ENCODE measurements at places on chromosomes 4 and X.

DNA sequence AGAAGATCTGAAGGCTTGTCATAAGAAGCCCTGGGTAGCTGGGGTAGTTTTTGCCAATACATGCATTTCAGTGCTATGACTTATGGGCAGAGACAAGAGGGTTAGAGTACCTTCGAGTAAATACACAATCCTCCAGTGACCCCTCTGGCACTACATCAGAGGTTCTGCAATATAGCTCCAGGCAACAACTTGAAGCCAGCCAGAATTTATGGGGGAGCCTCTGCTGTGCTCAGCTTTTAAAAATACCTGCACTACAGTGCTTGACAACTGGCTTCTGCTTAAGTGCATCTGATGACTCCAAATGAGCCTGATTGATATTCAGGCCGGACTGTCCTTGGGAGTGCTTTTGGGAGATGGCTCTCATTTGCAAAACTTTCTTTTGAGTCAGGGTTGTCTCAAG lies 44.9 kb upstream of the SMAD1 start:
- DNase-seq = no peak

DNA sequence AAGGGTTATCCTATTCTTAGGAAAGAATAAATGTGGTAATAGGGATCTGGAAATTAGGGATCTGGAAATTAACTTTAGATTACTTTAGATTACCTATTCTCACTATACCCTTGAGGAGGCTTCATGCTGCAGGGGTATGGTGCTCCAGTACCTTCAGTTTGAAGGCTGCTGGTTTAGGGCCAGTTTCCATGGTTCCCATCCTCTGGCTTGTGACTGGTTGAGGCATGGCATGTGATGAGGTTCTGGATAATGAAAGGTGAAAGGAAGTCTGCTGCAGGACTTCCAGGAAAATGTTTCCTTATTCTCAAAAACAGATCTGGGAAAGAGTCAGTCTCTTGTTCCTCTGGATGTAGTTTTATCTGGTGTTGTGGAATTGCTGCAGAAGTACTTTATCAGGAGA lies 25.9 kb downstream of the FRAS1 start:
- no peak for DNase-seq

GRCh38 chr4:158667651-158668198 lies 4.0 kb downstream of the C4orf46 start:
- peak; percentile 76 for DNase-seq

DNA sequence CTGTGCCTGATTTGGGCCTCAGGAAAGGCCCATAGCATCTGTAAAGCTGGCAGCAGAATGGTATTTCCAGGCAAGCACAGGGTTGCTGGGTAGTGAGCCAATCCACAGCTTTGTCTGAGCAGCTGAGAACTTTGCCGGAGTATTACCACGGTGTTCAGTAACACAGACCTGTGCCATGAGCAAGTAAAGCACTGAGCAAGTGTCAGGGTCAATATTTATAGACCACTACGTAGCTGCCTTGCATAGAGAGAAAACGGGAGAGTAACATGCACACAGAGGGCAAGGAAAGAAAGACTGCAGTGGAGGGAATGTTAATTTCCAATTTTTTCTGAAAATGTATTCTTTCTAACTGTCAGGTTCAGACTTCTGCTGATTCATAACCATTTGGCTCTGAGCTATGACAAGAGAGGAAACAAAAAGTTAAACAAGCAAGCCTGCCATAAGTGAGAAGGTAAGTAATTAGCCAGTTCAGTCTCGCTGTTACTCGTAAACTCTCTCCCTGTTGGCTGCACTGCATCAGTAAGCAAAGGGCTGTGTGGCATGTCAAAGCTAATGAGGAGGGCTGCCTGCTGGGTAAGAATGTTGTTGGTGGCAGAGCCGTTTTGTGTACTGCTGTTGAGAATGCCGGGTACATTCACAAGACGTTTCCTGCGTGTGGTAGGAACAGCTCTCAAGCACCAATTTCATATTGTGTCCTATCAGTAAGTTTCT lies 238.1 kb downstream of the BMPR1B start:
- DNase-seq = no peak

- DNase-seq = no peak
Measured at GRCh38 chrX:133175605-133176004, 42.5 kb downstream of the TFDP3 start.

GRCh38 chrX:103475381-103475780 lies 43.9 kb downstream of the RAB40A start:
- no peak for DNase-seq

DNA sequence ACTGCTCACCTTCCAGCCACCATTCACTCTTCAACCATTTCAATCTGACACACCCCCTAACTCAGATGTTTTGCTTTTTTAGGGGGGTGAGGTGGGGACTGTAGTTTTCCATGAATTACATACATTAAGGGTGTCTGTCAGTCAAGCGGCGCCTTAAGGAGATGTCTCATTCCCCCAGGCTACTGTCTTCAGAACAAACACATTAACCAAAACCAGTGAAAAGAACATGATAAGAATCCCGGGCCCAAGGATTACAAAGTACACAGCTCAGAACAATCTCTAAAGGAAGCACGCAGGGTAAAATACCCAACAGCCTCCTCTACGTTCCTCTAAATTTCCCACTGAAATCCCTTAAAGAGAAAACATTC lies 62.5 kb upstream of the IRF2 start:
- no peak for DNase-seq

DNA sequence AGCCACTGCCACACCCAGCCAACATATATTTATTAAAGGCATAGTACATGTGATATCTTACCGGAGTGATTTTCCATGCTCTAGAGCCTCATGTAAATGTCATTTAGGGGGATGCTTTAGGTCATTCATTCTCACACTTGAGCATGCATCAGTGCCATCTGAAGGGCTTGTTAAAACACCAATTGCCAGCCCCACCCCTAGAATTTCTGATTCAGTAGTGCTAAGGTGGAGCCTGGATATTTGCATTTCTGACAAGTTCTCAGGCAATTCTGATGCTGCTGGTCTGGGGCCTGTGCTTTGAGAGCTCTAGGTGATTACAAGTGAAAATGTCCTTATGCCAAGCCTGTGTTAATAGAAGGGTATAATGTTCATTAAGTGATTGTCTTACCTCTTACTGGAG lies 107.7 kb downstream of the PHEX start:
- DNase-seq = no peak

DNA sequence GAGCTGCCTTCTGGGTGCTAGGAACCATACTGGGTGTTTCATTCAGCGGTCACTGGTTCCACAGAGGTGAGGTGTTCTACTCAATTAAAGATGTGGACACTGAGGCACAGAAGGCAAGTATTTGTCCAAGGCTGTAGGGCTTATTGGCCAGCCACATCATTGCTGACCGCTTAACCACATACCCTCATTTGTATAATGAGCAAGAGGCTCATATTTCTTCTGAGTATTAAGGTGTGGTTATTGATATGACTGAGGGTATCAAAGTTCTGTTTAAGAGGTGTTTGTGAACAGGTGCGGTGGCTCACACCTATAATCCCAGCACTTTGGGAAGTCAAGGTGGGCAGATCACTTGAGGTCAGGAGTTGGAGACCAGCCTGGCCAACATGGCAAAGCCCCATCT lies 14.3 kb downstream of the RNF4 start:
- no peak for DNase-seq

- no peak for DNase-seq
Measured at GRCh38 chr4:6665320-6665654, 24.8 kb downstream of the MRFAP1 start.

DNA sequence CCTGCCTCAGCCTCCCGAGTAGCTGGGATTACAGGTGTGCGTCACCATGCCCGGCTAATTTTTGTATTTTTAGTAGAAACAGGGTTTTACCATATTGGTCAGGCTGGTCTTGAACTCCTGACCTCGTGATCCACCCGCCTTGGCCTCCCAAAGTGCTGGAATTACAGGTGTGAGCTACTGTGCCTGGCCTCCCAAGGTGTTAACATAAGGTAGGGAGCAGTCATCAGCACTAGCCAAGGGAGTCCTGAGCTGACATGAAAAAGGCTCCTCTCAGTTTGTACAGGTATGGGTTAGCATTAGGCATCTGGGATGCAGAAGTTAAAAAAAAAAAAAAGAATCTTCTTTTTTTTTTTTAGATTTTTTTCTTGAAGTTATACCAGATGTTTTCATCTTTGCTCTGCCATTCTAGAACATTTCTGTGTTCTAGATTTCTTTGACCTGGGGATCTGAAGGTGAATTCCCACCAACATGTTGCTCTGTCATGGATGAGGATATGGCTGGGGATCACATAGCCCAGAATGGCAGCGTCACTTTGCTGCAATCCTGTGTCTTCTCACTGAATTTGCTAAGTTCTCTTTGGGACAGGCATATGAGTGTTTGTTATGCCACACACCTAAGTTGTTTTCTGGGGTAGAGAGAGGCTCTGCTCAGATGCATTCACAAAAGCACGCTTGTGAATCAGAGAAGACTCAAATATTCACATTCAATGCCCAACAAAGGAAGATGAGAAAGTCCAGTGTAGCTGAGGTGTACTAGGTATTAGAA lies 24.4 kb upstream of the PLA2G12A start:
- DNase-seq = no peak

GRCh38 chr4:174215961-174216680 lies 67.3 kb downstream of the FBXO8 start:
- DNase-seq = no peak

GRCh38 chr4:149296503-149296902 lies 519.1 kb downstream of the IQCM start:
- no peak for DNase-seq

GRCh38 chr4:76210452-76210851 lies 3.2 kb downstream of the SCARB2 start:
- peak; percentile 88 for DNase-seq

- DNase-seq = peak; percentile 81
Measured at GRCh38 chr4:9762823-9763475, 18.5 kb upstream of the DRD5 start.

DNA sequence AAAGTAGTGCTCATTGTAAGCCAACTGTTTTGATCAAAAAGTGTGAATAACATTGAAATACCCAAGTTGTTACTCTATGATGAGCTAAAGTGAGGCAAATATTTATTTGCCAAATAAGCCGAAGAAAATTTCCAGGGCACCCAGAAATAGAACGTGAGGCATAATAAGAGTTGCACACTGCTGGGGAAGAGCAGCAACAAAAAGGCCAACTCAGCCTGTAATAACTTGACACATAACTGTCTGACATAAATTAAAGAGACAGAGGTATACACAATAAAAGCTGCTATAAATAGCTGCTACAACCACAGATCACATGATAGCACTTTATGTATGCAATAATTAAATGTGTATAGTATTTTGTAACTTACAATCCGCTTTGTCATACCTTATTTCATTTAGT lies 2.0 kb upstream of the ABCB7 start:
- DNase-seq = no peak

GRCh38 chr4:4824232-4824631 lies 35.2 kb upstream of the MSX1 start:
- no peak for DNase-seq

DNA sequence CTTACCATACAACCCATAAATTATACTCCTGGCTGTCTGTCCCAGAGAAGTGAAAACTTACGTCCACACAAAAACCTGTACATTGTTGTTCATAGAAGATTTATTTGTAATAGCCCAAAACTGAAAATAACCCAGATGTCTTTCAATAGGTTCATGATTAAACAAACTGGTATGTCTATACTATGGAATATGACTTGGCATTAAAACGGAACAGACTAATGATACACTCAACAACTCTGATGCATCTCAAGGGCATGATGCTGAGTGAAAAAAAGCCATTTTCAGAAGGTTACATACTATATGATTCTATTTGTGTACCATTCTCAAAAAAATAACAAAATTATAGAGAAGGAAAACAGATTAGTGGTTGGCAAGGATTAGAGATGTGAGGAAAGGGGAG lies 11.6 kb upstream of the MND1 start:
- no peak for DNase-seq

DNA sequence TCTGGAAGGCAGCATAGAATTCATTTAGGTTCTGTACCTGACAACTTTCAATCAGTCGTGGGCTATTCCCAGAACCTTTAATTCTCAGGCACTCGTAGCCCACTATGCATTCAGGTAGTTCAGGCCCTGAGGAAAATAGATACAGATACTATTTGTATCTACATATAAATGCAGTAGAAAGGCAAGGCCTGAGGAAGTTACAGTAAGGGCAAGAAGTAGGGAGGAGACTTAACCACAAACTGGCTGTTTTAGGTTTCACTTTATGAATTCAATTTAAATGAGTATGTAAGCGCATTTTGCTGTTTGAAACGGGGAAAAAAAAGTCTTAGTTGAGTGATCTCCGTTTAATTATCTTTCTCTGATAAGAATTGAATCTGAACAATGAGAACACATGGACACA lies 529.4 kb upstream of the ATOH1 start:
- DNase-seq = peak; percentile 1

- DNase-seq = no peak
Measured at GRCh38 chr4:26298198-26298947, 22.4 kb upstream of the RBPJ start.

DNA sequence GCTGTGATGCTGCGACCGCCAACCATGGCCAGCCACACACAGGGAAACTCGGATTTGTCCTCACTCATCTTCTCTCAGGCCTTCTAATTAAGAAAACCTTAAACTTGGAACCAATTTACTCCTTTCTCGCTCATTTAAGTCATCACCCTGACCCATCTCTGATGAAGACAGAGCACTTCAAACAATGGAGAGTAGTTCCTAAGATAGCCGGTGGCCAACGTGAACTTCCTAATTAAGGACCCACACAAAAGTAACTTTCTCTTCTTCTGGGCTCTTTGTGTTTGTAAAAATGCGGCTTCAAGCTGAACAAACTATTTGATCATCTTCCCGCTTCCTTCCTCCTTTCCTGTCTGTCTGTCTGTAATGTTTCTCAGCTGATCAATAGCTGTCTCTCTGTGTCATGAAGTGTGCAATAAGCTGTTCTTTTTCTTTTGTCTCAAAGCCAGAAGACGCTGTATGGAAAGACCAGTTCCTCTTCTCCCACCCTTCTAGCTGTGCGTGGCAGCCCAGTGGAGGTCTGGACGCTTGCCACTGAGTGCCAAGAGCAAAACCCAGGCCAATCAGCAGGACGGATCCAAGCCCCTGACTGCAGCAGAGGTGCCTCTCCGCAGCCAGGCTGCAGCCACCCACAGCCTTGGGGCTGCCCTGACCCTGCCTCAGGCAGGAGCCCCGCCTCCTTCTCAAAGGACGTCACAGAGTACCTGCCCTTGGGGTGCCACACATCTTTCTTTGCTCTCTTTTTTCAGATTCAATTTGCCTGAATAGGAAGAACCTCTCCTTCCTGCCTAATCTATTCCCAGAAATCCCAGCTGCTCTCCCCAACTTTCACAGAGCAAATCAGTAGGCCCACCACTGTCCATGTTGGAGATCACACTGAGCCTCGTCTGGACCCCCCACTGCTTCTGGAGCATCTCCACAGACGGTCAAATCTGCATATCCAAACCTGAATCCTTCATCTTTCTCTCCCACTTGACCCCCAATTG lies 59.3 kb downstream of the MAML3 start:
- DNase-seq = peak; percentile 92
